AG08395 (cell line): ENCODE measurements at places on chromosomes 4 and X.

DNA sequence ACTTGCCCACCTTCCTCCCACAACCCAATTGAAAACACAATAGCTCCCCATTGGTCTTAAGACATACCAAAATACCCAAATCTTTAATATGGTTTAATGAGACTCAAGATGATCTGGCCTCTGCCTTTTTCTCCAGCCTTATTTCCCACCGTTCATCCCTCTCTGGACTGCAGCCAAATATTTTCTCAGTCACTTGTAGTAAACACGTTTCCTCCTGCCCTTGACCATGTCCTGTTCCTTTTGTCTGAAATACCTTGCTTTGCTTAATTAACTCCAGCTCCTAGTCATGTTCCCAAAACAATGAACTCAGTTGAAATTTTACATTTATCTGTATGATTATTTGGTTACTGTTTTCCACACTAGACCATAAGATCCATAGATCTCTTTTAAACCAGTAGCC, 8.4 kb upstream of the NUP54 start:
- DNase-seq = no peak

- DNase-seq = no peak
Observed at GRCh38 chr4:104424475-104424941, 70.2 kb downstream of the CXXC4 start.

DNA sequence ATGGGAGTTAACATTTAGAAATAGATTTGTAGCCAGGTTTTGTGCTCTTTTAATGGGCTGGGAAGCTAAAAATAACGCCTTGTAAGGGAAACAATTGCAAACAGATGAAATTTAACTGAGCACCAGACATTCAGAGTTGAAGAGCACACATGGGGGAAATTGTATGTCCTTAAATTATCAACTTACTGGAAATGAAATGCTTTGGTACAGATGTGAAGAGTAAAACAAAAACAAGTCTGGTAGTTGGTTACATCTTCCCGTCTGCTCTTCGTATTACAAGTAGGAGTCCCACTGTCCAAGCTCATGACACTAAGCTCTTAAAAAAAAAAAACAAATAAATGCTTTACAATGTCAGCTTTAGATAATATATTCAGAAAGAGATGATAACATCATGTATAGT, 59.5 kb upstream of the RPA4 start:
- no peak for DNase-seq

DNA sequence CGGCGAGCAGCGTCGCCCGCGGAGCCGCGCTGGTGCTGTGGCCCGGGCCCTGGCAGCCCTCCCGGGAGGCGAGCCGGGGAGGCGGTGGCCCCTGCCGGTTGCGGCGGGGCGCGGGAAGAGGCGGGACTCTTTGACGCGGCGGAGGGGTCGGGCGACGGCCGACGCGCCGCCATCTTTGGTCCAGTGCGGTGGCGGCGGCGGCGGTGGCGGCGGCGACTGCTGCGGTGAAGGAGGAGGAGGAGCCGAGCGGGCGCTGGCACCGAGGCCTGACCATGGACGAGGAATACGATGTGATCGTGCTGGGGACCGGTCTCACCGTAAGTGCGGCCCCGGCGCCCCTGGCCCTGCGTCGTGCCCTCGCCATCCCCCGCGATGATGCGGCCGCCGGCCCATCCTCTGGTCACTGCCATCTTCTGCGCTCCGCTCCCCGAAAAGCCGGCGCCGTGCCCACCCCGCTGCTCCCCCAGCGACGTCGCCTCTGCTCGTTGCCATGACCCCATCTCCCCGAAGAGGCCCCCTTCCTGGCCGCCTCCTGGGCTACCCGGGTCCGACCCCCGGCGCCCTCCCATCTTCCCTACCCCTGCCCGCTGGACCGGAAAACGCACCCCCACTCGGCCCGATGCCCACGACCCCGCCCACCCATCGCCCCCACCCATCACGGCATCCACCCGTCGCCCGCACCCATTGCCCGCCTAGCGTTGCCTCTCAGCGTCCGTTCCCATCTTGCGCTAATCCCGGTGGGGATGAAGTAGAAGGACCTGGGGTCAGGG, at the start of gene GDI1:
TSS of gene GDI1 (plus strand) at position 172 of the 770 bp plus-strand sequence. CDS start at position 273, 101 bp downstream.
- DNase-seq = peak; percentile 38

DNA sequence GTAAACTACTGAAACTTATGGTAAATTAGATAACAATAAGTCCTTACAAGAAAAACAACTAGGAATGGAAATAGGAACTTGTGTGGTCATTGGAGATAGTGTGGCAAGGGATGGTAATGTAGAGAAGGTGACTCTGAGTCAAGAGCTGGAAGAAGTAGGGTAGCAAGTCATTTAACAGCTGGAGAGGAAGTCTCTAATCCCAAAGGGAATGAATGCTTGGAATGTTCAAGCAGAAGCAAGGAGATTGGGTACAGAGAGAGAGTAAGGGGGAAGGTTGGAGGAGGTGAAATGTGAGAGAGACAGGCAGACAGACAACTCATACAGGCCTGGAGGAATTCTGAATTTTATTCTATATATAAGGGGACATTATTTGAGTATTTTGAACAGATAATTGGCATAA, 260.6 kb upstream of the MAD2L1 start:
- no peak for DNase-seq

DNA sequence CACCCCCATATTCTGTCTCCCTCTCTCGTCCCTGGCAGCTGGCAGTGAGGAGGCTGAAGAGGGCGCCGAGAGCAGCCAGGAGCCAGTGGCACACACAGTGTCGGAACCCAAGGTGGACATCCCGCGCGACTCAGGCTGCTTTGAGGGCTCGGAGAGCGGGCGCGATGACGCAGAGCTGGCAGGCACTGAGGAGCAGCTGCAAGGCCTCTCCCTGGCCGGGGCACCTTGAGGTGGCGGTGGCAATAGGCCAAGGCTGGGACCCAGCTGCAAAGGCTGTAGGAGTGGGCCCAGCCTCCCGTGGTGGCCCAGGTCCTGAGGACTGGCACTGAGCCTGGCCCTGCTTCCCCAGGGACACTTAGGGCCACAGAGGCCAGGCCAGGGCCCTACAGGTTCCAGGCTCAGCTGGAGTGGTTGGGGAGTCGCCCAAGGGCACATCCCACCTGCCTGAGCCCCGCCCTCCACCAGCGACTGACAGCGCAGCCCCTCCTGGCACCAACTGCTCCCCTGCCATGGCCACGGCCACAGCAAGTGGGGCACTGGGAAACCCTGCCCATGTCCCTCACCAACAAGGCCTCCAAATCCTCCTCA, 13.9 kb downstream of the SASH3 start:
- DNase-seq = no peak

DNA sequence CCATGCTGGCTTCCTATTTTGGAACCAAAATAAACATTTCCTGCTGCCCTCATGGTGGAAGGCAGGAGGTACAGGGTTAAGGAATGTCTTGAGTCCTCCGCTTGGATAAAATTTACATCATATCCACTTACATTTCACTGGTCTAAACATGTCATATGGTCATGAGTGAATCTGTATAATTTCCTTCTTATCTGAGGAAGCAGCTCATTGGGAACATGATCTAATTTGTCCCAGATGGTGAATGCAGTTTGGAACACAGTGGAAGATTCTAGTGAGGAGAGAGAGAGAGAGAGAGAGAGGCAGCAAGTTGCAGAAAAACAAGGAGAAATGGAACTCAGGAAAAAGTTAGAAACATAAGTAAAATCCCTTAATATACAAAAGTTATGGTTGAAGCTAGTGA, 46.8 kb downstream of the MXRA5 start:
- peak; percentile 13 for DNase-seq

GRCh38 chr4:161937596-161937995, 226.2 kb downstream of the FSTL5 start:
- no peak for DNase-seq

GRCh38 chrX:22559506-22559905, 286.8 kb downstream of the CBLL2 start:
- DNase-seq = no peak

DNA sequence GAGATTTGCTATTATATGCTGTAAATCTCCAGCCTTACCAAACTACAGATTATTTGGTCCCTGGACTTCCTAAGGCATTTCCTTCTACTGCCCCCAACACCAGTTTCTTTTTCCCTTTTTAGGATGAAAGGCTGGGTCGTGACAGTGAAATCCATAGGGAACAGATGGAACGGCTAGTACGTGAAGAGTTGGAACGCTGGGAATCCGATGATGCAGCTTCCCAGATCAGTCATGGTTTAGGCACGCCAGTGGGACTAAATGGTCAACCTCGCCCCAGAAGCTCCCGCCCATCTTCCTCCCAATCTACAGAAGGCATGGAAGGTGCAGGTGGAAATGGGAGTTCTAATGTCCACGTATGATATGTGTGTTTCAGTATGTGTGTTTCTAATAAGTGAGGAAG, 67.9 kb downstream of the PKD2 start:
- DNase-seq = no peak

DNA sequence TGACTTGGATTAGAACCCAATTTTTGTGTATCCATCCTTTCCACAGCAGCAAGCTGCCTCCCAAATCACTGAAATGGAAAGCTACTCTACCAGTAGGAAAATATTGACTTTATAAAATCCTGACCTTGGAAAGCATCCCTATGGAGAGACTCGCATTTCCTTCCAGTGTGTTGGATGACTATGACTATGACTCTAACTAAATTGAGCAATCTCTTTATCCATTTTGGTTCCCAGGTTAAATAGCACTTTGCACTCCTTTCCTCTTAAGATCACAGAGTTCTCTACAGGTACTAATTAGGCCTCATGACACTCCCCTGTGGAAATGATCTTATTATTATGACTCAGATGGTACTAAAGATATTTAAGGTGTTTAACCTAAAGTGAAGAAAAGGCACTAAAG, 431.8 kb downstream of the PPARGC1A start:
- DNase-seq = no peak

GRCh38 chr4:76087007-76087769, 12.7 kb downstream of the ART3 start:
- peak; percentile 68 for DNase-seq

DNA sequence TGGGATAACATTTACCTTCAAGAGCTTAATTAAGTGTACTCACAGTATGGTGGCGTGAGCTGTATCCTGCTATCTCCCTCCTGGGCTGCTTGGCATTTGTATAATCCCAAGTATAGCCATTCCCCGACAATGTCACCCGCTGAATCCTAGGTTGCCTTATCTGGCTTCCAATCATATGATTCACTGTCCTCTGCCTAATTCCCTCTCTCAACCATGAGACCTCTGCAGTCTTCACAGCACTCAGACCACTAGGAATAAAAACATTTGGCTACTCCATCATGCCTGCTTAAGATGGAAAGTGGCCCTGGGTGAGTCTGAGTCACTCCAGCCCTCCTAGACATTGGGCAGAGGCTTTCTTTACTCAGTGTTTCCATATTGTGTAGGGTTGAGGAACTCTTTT, 28.9 kb upstream of the WDFY3 start:
- peak; percentile 11 for DNase-seq

- DNase-seq = no peak
Observed at GRCh38 chrX:115592997-115593734, 32.2 kb downstream of the PLS3 start.

GRCh38 chr4:38663801-38664705, at the start of gene KLF3:
Gene KLF3, plus strand, starts transcription at chr4:38664199. Its CDS starts 16,427 bp downstream, at chr4:38680626.
- DNase-seq = peak; percentile 93

DNA sequence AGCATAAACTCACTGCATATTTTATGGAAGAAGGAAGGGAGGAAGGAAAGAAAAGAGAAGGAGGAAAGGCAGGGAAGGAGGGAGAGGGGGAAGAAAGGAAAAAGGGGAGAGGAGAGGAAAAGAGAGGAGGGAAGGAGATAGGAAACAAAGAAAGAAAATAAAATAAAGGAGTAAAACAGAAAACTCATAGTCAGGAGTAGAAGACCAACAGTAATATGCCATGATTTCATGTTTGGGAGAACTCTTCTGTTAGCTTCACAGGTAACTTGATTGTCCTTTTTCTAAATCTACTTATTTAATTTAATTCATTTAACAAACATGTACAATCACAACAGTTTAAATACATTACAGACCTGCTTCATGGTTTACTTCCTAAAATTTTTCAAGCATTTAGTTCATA, 46.8 kb upstream of the SGMS2 start:
- no peak for DNase-seq

GRCh38 chrX:1355131-1356046, 18.8 kb downstream of the IL3RA start:
- no peak for DNase-seq

DNA sequence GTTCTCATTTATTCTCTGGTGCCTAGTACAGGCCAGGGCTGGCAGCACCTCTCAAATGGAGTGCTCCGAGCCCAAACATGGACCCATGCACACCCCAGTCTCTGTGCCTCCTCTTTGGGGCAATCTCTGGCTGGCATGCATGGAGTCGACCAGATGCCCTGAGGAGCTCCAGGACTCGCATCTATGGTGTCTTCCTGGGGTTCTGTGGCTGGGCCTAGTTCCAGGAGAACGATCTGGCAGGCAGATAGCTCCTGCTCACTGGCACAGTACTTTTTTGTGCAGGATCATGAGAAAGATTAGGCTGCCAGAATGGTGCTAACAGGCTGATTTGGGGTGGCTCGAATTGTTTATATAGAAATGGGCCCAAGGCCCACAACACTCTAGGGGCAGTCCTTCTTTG, 72.0 kb upstream of the PJA1 start:
- DNase-seq = no peak

DNA sequence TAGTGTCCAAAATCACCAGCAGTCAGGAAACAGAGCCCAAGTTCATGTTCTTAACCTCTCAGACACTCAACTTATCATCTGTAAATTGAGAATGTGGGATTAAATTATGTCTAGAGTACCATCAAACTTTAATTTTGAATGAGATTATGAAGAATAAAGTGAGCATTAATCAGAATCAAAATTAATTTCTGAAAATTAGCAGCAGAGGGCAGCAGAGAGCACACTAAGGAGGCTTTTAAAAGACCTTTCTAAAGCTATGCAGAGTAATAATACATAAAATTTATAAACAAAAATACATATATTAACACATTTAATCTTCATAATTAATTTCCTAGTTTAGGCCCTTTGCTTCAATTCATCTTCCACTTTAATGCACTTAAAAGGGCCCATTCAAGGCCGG, 7.1 kb downstream of the TASL start:
- peak; percentile 29 for DNase-seq

DNA sequence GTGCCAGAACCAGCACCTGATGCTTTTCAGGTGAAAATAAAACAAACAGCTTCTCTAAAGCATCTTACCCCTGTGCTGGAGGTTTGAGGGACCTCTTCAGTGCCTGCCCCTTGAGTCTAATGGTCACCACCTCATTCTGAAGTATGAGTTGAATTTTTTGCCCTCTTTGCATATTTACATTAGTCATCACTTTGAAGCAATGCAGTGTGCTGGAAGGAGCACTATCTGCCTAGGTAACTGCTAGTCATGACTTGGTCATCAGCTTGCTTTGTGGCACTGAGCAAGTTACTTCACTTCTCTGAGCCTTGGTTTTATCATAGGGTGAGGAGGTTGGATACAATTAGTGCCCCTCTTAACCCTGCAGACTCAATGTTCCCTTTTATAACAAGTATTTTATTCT, 44.9 kb downstream of the SPATA18 start:
- no peak for DNase-seq

GRCh38 chr4:17358241-17358640, 153.6 kb downstream of the QDPR start:
- DNase-seq = peak; percentile 19

GRCh38 chr4:30743897-30744296, 23.7 kb downstream of the PCDH7 start:
- DNase-seq = no peak
